ENCODE measurements at places on chromosomes 16 and 17. TPM values are rescaled to one million over a fixed set of nuclear protein-coding genes. Genes with fewer than 3 reads are reported as not detected.
A peak's percentile ranks its signal among the peaks of the same experiment; 100 is the strongest.

DNA sequence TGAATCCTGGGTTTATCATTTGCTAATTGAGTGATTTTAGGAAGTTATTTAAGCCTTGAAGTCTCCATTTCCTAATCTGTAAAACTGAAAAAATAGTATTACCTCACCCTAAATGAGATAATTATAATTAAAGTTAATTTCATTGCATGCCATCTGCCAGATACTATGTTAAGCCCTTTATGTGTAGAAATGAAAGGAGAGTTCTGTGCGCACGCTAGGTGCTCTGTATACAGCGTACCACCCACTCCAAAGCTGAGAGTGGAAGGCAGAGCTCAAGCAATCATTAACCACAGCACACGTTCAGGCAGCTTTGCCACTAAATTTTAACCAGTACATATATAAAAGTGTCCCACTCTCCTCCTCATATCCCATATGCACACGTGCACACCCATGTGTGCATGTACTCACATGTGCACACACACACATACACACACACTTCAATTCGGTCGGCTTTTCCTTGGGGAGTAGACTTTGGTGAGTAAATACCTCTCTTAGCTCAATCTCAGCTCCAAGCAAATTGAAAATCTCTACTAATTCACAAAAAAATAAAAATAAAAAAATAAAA, 204.8 kb downstream of the GRIN2A start:
- no peaks in the 10 kb centered on the region for H3K36me3 ChIP-seq
- no peaks in the 10 kb centered on the region for H3K4me1 ChIP-seq
- H3K27me3 ChIP-seq = peaks cover 35% of the 10 kb centered on the region
- DNase-seq = no peak
- no peak overlapping the region for H3K4me3 ChIP-seq
- H3K27ac ChIP-seq = no peak overlapping the region

DNA sequence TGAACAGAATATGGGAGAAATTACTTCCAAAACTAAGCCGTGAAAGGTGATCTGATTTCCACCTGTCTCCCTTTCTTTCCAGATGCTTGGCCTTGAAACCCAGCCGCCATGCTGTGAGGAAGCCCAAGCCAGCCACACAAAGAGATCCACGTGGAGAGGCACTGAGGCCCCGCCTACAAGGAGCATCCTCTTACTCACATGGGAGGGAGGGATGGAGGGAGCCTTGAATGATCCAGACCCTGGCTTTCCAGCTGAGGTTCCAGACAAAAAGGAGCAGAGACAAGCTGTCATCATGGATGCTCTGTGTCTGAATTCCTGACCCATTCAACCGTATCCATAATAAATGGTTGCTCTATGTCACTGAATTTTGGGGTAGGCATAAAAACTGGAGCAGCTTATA, 48.9 kb upstream of the HAPSTR1 start:
- H3K4me1 ChIP-seq = peaks cover 13% of the 10 kb centered on the region
- no peak overlapping the region for H3K27ac ChIP-seq
- H3K36me3 ChIP-seq = no peaks in the 10 kb centered on the region
- H3K4me3 ChIP-seq = no peak overlapping the region
- DNase-seq = no peak

Gene KRT32
- total RNA-seq = not detected

Gene KRT28
- not detected for total RNA-seq

DNA sequence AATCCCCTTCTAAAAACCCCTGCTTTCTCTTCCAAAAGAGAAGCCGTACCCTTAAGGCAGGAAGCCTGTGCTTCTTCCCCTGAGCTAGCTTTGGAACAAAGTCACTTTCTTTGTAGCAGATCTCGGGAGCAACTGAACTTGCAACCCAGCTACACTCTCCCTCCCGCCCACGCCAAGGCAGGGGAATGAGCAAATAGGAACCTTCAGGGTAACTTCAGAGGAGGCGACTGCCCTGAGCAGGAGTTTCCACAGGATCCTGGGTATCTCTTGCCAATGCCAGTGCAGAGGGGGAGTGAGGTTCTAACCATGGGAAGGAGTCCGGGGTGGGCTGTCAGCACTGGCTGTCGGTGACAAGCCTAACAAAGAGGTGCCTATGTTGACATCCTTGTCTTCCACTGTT, 5.9 kb upstream of the PIRT start:
- H3K4me3 ChIP-seq = peak overlapping the region; percentile 76
- peaks cover 17% of the 10 kb centered on the region for H3K4me1 ChIP-seq
- no peak overlapping the region for H3K27ac ChIP-seq
- peak; percentile 13 for DNase-seq

DNA sequence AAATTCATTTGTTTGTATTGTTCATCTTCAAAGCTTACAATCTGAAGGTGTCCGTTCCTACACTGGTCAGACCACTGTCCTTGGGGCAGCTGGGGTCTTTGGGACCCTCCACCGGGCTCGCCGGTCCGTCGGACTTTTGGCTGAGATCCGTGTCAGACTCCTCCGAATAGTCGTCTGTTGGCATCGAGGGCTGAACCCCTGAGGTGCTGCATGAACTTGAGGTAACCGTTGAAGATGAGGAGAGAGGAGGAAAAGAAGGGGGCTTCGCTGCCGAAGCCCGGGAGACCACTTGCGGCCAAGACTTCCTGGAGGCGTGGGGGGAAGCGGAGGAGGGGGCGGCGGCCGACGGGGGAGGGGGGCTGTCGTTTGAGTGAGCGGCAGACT, 260.8 kb downstream of the ZFHX3 start:
- H3K36me3 ChIP-seq = peaks cover 26% of the 10 kb centered on the region
- peak; percentile 6 for DNase-seq
- peak overlapping the region; percentile 99 for H3K27ac ChIP-seq

Gene MT1B
- total RNA-seq = not detected

Gene UTS2R
- not detected for total RNA-seq

GRCh38 chr16:55437625-55438024, 41.4 kb upstream of the MMP2 start:
- peaks cover 22% of the 10 kb centered on the region for H3K27me3 ChIP-seq
- H3K4me1 ChIP-seq = peaks cover 4% of the 10 kb centered on the region
- H3K4me3 ChIP-seq = no peak overlapping the region
- no peaks in the 10 kb centered on the region for H3K36me3 ChIP-seq
- no peak overlapping the region for H3K27ac ChIP-seq
- DNase-seq = no peak

DNA sequence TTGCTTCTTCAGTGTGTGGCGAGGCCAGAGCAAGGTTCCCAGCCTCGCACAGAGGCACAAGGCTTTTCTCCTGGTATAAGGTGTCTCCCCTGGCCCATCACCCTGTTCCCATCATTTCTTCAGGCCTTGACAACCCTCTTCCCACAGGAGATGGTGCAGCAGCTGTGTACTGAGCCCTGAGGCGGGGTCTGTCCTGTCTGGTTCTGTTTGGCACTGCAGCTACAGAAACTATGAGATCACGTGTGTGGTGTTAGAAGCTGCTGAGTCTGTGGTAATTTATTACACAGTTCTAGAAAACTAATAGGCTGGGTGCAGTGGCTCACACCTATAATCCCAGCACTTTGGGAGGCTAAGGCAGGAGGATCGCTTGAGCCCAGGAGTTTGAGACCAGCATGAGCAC, 7.2 kb downstream of the PLA2G15 start:
- H3K27ac ChIP-seq = peak overlapping the region; percentile 12

- H3K27ac ChIP-seq = no peak overlapping the region
- no peak overlapping the region for H3K4me3 ChIP-seq
- H3K27me3 ChIP-seq = peaks cover 4% of the 10 kb centered on the region
- peaks cover 21% of the 10 kb centered on the region for H3K4me1 ChIP-seq
- no peak for DNase-seq
These were observed 38.5 kb downstream of the ERCC4 start for GRCh38 chr16:13958474-13958873.

GRCh38 chr17:11832401-11833137, 164.7 kb downstream of the ZNF18 start:
- no peak for DNase-seq
- peaks cover 12% of the 10 kb centered on the region for H3K36me3 ChIP-seq
- H3K4me3 ChIP-seq = no peak overlapping the region
- no peaks in the 10 kb centered on the region for H3K27me3 ChIP-seq

Gene KRT12
- total RNA-seq = not detected

Gene ZNF423
- total RNA-seq = 55.4 TPM

DNA sequence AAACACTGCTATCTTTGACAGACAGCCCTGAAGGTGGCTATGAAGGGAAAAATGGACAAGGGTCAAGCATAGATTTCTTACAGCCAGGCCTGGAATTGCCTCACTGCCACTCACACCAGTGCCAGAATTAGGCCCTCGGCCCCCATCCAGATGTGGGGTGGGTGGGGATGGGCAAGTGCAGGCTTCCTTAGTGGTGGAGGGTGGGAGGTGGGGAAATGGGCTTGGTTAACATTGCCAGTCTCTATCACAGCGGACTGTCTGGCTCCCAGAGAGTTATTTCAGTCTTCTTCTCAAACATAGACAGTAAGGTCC, 24.9 kb downstream of the B9D1 start:
- no peaks in the 10 kb centered on the region for H3K36me3 ChIP-seq
- no peak overlapping the region for H3K4me3 ChIP-seq
- H3K27ac ChIP-seq = peak overlapping the region; percentile 71
- peaks cover 38% of the 10 kb centered on the region for H3K4me1 ChIP-seq
- no peak for DNase-seq

DNA sequence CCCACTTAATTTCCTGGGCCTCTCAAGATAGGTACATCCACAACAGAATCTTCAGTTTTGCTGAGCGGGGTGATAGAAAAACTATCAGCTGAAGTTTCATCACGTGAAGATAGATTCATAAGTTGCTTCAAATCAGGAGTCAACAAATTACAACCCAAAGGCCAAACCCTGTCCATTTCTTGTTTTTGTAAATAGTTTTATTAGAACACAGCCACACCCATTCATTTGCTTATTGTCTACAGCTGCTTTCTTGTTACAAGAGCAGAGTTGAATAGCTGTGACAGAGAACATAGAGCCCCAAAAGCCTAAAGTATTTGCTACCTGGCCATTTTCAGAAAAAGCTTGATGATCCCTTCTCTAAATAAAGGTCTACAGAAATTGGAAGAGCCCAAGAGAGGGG, 300.1 kb upstream of the CDH5 start:
- no peak overlapping the region for H3K27ac ChIP-seq
- no peak for DNase-seq
- no peaks in the 10 kb centered on the region for H3K36me3 ChIP-seq

GRCh38 chr17:17114592-17115225, 72.5 kb downstream of the MPRIP start:
- no peak overlapping the region for H3K27ac ChIP-seq
- H3K4me3 ChIP-seq = no peak overlapping the region
- no peaks in the 10 kb centered on the region for H3K27me3 ChIP-seq
- DNase-seq = no peak

GRCh38 chr17:77446940-77447634, 306.3 kb downstream of the SEC14L1 start:
- H3K27ac ChIP-seq = peak overlapping the region; percentile 43
- DNase-seq = no peak
- H3K36me3 ChIP-seq = peaks cover 5% of the 10 kb centered on the region
- peak overlapping the region; percentile 39 for H3K4me3 ChIP-seq

DNA sequence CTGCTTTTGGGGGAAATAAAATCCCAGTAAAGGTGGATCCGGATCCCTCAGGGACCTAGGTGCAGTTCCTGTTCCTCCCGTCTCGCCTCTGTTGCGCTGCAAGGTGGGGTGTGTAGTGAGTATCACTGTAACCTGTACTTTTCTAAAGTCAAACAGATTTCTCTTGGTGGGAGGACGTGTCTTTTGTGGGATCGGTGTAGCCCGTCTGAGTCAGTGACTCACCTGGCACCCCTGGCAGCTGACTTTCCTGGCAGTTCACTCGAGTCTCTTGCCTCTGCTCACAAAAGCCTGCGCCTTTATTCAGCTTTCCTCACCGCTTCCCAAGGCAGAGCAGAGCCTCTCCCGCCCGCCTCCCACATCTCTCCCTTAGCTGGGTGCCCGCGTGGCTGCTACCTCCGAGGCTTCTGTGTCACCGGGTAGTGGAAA, 85.7 kb downstream of the CMIP start:
- peaks cover 13% of the 10 kb centered on the region for H3K36me3 ChIP-seq
- no peaks in the 10 kb centered on the region for H3K27me3 ChIP-seq
- DNase-seq = no peak
- H3K4me3 ChIP-seq = no peak overlapping the region

DNA sequence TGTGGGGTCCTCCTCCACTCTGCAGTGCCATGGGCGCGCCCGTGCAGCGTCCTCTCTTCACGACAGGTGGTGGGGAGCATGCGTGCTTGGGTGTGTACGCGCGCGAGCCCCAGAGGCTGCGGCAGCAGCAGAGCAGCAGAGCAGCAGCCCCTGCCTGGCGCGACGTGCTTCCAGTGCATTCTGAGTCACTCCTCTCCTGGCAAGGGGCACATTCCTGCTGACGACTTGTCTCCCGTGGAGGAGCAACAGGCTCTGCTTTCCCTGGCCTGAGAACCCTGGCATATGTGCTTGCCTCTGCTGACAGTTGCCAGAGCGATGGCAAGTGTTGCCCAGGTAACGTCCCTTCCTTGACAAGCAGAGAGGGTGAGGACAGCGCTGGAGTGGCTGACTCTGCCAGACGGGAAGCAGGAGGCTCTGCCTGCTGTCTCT, 133.8 kb upstream of the PLCG2 start:
- H3K4me1 ChIP-seq = peaks cover 57% of the 10 kb centered on the region
- peaks cover 5% of the 10 kb centered on the region for H3K36me3 ChIP-seq
- H3K4me3 ChIP-seq = no peak overlapping the region
- H3K27me3 ChIP-seq = no peaks in the 10 kb centered on the region
- no peak overlapping the region for H3K27ac ChIP-seq
- no peak for DNase-seq

DNA sequence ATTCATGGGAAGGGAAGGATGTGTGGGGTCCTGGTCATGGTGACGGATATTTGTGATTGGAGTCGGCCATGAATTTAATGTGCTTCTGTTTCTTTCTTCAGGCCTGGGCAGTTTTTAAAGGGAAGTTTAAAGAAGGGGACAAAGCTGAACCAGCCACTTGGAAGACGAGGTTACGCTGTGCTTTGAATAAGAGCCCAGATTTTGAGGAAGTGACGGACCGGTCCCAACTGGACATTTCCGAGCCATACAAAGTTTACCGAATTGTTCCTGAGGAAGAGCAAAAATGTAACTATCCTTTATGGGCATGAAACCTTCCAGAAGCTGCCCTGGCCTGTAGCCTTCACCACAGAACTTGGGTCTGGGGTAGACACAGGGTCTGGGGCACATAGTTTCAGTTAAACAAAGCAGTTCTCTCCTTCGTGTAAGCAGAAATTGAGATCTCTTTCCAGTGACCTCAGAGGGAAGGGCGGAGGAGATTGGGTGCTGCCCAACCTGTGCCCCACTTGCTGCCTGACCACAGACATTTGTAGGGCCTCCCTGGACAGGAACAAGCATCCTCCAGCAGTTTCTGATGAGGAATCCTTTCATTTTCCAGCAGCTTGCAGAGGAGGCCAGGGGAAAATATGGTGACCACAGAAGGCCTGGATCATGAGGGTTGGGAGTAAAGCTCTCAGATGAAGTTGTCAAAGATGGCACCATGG, 10.1 kb downstream of the IRF8 start:
- H3K4me1 ChIP-seq = peaks cover 22% of the 10 kb centered on the region
- no peaks in the 10 kb centered on the region for H3K36me3 ChIP-seq
- no peak overlapping the region for H3K4me3 ChIP-seq
- no peak overlapping the region for H3K27ac ChIP-seq

Gene SLC26A11
- 27.7 TPM for total RNA-seq
